Osteocyte (in vitro differentiated cells): ENCODE measurements at places on chromosomes 5 and 9. TPM values are rescaled to one million over a fixed set of nuclear protein-coding genes. Genes with fewer than 3 reads are reported as not detected.

The CCDC69 gene
- 0.78 and 1.7 TPM in 2 replicates for total RNA-seq

The NACC2 gene
- 40.1 and 41.4 TPM in 2 replicates for total RNA-seq

The CDKN2B gene
- 22.9 and 23.3 TPM in 2 replicates for total RNA-seq

The KIF4B gene
- not detected in 2 replicates for total RNA-seq

The TRAF1 gene
- total RNA-seq, result 7.1 and 7.8 TPM in 2 replicates

- no peak overlapping the region for H3K4me3 ChIP-seq
- no peaks in the 10 kb centered on the region for H3K36me3 ChIP-seq
- no peak overlapping the region for H3K27ac ChIP-seq
- H3K4me1 ChIP-seq, result peaks cover 15% of the 10 kb centered on the region
- H3K27me3 ChIP-seq, result no peaks in the 10 kb centered on the region
Measured at GRCh38 chr9:115378241-115378640, 260.3 kb upstream of the TNC start.

DNA sequence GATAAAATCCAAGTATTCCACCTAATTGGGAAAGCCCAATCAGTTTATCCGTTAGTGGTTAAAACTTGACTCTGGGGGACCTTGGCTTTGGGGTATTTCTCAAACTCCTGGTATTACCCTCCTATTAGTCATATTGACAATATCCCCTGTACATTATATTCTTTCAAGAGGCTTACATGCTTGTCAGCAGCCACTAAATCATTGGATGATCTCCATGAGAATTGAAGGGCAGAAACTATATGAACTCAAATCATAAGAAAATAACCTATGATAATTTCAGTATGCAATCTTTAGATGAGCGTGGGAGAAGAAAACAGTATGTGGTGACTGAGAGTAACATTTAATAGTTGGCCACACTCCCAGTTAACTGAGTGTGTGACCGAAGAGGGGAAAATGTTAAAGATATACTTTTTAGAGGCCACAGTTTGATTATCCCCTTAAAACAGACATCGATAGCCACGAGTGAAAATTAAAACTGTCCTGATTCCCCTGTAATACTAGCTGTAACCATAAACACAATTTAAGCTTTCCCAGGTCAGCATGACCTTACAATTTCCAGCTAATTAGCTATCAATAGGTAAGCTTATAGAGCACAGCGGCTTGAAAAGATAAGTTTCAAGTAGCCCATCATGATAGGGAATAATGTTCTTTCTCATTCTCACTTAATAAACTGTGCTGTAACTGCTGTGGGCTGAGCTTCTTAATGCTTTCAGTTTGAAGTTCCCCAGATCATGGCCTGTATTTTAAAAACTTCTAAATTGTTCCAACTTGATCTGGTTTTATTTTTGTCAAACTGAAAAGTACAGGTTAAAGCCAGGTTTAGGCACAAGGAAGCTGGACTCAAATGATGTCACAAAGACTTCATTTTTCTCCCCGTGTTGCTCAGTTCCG is 58.6 kb downstream of the PUM3 start:
- no peak for DNase-seq
- H3K4me3 ChIP-seq, result no peak overlapping the region
- no peaks in the 10 kb centered on the region for H3K4me1 ChIP-seq
- H3K27ac ChIP-seq, result no peak overlapping the region
- no peaks in the 10 kb centered on the region for H3K27me3 ChIP-seq

GRCh38 chr5:147675168-147675567 is 107.4 kb downstream of the JAKMIP2 start:
- no peak overlapping the region for H3K27ac ChIP-seq
- no peak for DNase-seq
- H3K36me3 ChIP-seq, result no peaks in the 10 kb centered on the region
- no peaks in the 10 kb centered on the region for H3K4me1 ChIP-seq
- H3K4me3 ChIP-seq, result no peak overlapping the region

DNA sequence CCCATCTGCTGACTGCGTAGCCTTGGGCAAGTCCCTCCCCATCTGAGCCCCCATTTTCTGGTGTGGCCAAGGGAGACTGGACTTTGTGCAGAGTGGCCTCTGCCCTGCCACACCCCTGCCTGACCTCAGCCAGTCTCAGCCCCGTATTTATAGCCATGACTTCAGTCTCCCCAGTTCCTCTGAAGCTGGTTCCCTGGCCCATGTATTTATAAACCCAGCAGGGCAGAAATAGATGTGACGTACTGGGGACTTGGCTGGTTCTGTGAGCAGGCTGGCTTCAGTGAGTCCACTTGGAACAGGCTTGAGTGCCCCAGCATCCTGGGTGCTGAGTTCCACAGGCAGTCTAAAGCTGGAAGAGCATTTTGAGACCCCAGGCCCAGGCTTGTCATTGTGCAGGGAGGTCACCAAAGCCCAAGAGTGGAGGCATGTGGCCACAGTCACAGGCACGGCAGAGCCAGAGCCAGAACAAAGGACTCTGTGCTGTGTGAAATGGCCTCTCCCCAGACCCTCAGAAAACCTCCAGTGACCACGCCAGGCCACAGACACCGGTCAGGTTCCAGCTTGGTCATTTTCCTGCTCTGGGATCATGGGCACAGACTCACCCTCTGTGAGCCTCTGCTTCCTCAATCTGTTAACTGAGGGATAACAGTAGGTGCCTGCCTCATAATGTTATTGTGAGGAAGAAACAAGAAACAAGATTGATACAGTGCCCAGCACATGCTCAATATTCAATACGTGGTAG is 30.4 kb upstream of the SYNPO start:
- peaks cover 27% of the 10 kb centered on the region for H3K4me1 ChIP-seq
- no peak overlapping the region for H3K27ac ChIP-seq
- H3K4me3 ChIP-seq, result no peak overlapping the region
- peaks cover 3% of the 10 kb centered on the region for H3K36me3 ChIP-seq

GRCh38 chr5:58456026-58456425 is 3.9 kb downstream of the PLK2 start:
- no peak overlapping the region for H3K4me3 ChIP-seq
- no peaks in the 10 kb centered on the region for H3K27me3 ChIP-seq
- DNase-seq, result no peak
- peaks cover 66% of the 10 kb centered on the region for H3K4me1 ChIP-seq
- no peak overlapping the region for H3K27ac ChIP-seq

GRCh38 chr5:40029711-40030495 is 605.1 kb upstream of the DAB2 start:
- H3K4me3 ChIP-seq, result no peak overlapping the region
- H3K36me3 ChIP-seq, result no peaks in the 10 kb centered on the region
- H3K4me1 ChIP-seq, result no peaks in the 10 kb centered on the region

GRCh38 chr9:135648494-135649410 is 9.4 kb upstream of the GLT6D1 start:
- H3K27ac ChIP-seq, result no peak overlapping the region
- no peak overlapping the region for H3K4me3 ChIP-seq
- H3K4me1 ChIP-seq, result no peaks in the 10 kb centered on the region
- H3K27me3 ChIP-seq, result no peaks in the 10 kb centered on the region
- peak; percentile 36 for DNase-seq
- H3K36me3 ChIP-seq, result no peaks in the 10 kb centered on the region

GRCh38 chr5:128014578-128014977 is 69.0 kb upstream of the SLC12A2 start:
- no peak overlapping the region for H3K27ac ChIP-seq
- H3K36me3 ChIP-seq, result peaks cover 1% of the 10 kb centered on the region
- no peak overlapping the region for H3K4me3 ChIP-seq
- no peak for DNase-seq

GRCh38 chr5:14678773-14679334 is 14.3 kb downstream of the OTULIN start:
- no peak overlapping the region for H3K27ac ChIP-seq
- no peak overlapping the region for H3K4me3 ChIP-seq
- DNase-seq, result no peak
- peaks cover 13% of the 10 kb centered on the region for H3K4me1 ChIP-seq

DNA sequence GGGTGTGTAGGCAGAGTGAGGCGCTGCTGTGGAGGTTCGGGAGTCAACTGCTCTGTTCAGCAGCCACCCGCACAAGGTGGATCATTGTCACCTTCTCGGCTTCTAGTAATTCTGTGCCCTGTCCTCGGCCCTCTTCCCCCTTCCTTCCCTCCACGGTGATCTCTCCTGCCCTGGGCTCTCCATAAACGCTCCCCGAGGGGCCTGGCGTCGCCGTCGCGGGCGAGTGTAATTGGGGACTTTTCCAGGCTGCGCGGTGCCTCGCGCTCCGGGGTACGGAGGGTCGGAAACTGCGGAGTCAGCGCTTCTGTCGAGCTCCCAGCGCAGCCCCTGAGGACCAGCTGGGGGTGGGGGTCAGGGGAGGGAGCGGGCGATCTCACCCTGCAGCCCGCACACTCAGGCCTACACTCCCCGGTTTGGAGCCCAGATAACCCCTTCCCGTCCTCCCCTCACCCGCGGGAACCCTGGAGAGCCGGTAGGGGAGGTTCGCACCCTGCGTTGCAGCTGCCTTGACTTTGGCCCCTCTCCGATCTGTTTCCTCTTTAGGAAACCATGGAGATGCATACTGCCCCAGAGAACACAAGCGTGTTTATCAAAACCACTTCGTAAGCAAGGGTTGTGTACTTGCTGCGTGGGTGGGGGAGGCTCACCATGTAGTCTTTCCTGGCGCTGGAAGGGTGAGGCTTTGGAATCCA is 188.3 kb upstream of the ZNF618 start:
- DNase-seq, result no peak
- peak overlapping the region; percentile 10 for H3K4me3 ChIP-seq
- H3K4me1 ChIP-seq, result peaks cover 1% of the 10 kb centered on the region
- H3K36me3 ChIP-seq, result no peaks in the 10 kb centered on the region
- H3K27ac ChIP-seq, result no peak overlapping the region

GRCh38 chr9:18699764-18700163 is 225.8 kb downstream of the ADAMTSL1 start:
- DNase-seq, result no peak
- H3K27me3 ChIP-seq, result no peaks in the 10 kb centered on the region
- H3K4me3 ChIP-seq, result no peak overlapping the region
- H3K27ac ChIP-seq, result no peak overlapping the region

DNA sequence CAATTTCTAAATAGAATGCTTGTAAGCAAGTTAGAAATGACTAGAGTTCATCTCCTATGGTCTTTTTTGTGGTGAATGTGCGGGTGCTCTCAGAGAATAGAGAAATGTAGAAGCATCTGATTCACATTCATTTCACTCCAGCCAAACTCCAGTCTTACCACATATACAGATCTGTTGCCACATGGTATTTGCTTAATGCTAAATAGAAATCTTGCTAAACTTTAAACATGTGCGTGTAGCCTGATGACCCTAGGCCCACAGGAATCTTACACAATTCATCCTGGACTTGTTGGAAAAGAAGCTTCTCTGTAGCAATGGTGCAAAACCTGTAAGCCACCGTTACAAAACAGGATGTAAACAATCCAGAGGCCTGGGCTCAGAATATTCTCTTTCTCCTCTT is 135.2 kb downstream of the PCSK1 start:
- H3K4me1 ChIP-seq, result peaks cover 47% of the 10 kb centered on the region
- H3K27me3 ChIP-seq, result no peaks in the 10 kb centered on the region
- peaks cover 7% of the 10 kb centered on the region for H3K36me3 ChIP-seq
- H3K4me3 ChIP-seq, result no peak overlapping the region
- no peak for DNase-seq

DNA sequence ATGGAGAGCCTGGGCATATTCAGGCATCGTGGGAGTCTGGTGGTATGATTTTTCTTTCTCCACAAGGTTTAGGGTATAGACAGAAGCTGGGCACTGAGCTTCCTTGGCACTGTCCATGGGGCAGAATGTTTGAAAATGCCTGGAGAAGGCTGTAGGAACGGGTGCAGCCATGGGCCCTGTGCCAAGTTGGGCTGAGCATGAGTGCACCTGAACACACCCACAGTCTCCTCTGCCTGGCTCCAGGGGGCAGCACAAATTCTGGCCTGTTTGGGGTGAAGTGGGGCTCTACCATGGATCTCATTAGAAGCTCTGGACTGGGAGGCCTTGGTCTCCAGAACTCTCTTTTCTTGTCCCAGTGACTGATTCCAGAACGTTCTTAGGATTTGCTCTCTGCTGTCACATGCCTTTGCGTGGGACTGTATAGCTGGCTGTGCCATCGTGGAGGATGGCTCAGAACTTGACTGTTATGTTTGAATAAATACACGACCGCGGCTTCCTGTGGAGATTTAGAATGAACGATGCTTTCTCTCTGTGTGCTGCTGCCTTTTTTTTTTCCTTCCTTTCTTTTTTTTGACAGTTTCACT is 229.8 kb downstream of the FANCC start:
- no peaks in the 10 kb centered on the region for H3K27me3 ChIP-seq
- DNase-seq, result no peak
- peaks cover 38% of the 10 kb centered on the region for H3K36me3 ChIP-seq
- peak overlapping the region; percentile 42 for H3K27ac ChIP-seq
- peaks cover 61% of the 10 kb centered on the region for H3K4me1 ChIP-seq
- H3K4me3 ChIP-seq, result no peak overlapping the region

DNA sequence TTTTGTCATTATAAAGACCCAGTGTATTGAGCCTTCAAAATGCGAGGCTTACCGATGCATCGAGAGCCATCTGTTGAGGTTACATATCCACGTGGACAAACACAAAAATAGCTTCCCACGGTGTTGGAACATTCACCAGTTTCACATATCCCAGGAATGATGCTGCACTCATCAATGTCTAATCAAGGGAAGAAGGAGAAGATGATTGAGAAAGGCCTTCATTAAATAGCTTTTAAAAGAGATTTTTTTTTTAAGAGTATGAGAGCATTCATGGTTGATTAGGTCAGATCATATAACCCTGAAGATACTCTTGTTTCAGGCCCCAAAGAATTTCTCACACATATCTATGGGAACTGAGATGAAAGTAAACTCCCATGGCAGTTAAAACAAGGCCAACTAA is 129.4 kb downstream of the FBN2 start:
- H3K36me3 ChIP-seq, result peaks cover 68% of the 10 kb centered on the region
- H3K27ac ChIP-seq, result peak overlapping the region; percentile 66
- no peak overlapping the region for H3K4me3 ChIP-seq
- H3K27me3 ChIP-seq, result no peaks in the 10 kb centered on the region

- H3K4me3 ChIP-seq, result peak overlapping the region; percentile 90
- no peak for DNase-seq
- peak overlapping the region; percentile 96 for H3K27ac ChIP-seq
- no peaks in the 10 kb centered on the region for H3K36me3 ChIP-seq
Measured at GRCh38 chr5:75054134-75054930, 2.0 kb upstream of the GCNT4 start.
